ENCODE measurements at places on chromosomes 4 and X.

GRCh38 chr4:23779839-23780238 lies 110.0 kb downstream of the PPARGC1A start:
- DNase-seq: no peak

DNA sequence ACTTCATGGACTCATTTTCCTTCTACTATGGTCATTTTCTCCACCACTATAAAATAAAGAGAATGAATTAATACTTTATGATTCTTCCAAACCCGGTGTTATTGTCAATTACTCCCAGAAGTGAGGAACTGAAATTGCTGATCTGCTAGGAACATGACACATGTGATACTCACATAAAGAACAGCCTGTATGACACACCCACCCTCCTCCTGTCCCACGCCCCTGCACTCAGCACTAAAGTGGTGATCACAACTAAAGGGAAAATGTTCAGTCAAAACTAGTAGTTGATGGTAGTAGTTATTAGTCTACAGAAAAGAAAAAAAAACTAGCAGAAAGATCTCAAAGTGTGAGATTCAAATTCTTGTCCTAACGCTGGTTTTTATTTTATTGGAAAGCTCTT lies 1508.3 kb downstream of the RAPGEF2 start:
- no peak for DNase-seq

- DNase-seq: no peak
Observed at GRCh38 chrX:1102786-1103185, 109.7 kb downstream of the CRLF2 start.

GRCh38 chrX:23066588-23067281 lies 67.0 kb downstream of the DDX53 start:
- DNase-seq: no peak

DNA sequence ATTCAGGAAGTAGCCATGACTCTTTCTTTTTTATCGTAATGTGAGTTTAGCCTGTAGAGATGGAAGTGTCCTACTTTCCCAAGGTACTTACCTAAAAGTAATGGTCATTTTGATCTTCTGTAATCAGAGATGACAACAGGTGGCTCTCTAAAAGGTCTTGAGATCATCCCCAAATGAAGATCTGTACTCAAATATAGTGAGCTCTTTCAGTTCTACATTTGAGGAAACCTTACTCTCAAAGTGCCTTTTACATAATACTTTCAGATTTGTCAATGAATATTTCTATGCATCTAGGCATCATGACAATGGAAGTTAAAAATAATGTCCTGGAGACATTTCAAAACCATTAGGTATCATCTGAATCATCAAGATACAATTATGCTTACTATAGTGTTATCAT lies 17.2 kb upstream of the MND1 start:
- no peak for DNase-seq

All from Kasumi-1 (cell line).